ENCODE measurements at places on chromosomes 12 and 14.

DNA sequence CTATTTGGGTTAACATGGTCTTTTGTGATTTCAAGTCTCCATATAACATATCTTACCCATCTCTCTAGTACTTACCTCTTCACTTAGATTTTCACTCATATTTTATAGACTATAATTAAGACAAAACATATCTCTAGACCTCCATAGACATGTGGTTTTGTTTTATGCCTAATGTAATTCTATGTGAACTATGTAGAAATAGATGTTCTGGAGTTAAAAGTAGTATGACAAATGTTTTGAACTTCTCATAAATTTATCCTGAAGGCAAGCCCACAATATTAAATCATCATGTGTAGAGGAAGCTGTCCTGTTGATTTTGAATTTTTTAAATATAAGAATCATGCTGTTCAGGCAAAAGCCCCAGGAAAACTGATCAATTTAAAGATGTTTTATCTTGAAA, 169.2 kb downstream of the SYT1 start:
- DNase-seq, result no peak

- DNase-seq, result no peak
Observed at GRCh38 chr12:12201274-12201758, 65.5 kb downstream of the LRP6 start.

DNA sequence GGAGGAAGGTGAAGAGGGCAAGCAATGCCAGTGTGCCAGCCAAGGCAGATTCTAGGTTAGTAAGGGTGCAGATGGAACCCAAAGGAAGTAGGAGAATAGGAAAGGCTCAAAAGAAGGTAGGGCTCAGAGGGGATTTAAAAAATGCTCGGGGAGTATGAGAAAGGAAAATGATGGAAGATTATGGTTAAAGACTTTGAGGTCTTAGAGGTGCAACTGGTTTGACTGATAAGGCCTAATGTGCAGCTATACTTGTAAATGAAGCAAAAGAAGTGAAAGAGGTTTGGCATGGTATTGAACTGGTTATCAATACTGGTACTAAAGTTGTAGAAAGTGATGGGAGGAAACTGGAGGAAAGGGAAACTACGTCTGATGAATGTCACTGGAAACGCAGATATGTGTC, 94.7 kb downstream of the RPS6KA5 start:
- DNase-seq, result no peak

DNA sequence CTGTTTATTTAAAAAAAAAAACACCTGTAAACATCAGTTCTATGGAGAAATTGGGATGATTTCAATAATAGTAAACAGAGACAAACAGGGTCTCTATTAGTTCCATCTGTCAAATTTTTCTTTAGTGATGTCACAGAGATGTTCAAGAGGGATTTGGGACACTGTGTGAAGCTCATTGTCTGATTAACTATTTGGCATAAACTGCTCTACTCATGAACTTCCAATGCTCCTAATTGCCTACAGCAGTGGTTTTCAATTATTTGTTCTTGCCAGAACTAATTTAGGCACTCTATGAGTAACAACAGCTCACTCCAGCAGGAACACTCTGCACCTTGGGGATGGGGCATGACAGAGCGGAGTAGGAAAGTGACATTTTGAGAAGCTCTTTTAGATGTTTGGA, 250.1 kb upstream of the PRKD1 start:
- no peak for DNase-seq

DNA sequence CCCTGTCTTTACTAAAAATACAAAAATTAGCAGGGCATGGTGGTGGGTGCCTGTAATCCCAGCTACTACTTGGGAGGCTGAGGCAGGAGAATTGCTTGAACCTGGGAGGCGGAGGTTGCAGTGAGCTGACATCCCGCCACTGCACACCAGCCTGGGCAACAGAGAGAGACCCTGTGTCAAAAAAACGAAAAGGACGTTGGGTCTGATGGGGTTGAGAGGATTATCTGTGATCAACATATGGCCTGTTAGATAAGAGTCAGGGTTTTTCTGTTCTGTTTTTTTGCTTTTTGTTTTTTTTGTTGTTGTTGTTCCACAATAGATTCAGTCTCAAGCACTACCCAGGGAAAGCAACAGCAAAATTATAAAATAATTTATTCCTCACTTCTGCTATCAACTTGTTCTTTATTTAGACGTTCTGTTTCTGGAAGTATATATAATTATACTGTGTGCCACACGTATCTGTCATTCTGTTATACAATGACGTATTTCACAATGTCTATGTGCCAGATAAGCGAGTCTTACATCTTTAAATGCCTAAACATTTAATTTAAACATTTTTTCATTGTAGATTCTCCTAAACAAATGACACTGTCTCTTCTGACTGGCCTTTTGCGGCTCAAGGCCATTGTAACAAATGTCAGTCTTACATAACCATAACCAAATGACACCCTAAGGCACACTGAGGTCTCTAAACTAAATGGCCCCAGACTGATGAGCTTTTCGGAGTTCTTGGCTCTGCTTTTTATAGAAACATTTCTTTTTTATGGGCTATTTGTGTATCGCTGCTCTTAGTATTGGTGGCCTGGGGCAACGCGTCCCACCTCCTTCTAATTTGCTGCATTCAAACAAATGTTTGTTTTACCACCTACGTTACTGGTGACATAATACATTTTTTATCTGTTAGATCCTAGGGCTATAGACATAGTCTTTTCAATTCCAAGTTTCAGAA, 7.2 kb upstream of the P2RX4 start:
- DNase-seq, result no peak

- no peak for DNase-seq
Observed at GRCh38 chr12:5587711-5588121, 155.8 kb downstream of the NTF3 start.

DNA sequence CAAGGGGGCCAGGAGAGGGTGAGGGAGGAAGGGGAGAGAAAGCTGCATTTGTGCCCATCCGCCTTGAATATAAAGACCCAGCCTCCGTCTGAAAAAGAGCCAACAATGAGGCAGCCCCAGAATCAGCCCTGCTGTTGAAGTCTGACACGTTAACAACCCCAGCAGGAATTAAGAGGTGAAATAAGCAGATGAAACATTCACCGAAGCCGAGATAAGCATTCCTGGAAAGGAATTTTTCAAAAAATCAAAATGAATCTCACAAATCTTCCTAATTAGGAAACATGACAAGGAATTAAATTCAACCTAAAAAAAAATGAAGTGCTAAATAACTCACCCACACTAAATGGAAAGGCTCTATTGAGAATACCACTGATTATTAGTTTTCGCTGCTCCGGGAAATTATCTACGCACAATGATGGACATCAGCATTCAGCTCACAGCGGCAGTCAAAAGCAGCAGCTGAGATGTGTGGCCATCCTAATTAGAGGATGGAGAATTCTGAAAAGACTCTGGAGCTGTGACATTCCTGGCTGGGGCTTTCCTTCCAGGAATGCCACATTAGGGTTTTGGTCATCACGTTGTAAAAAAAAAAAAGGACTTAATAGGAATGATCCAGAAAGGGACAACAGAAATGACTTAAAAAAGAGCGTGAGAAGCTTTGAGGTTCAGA, 8.2 kb upstream of the PARP11 start:
- no peak for DNase-seq

DNA sequence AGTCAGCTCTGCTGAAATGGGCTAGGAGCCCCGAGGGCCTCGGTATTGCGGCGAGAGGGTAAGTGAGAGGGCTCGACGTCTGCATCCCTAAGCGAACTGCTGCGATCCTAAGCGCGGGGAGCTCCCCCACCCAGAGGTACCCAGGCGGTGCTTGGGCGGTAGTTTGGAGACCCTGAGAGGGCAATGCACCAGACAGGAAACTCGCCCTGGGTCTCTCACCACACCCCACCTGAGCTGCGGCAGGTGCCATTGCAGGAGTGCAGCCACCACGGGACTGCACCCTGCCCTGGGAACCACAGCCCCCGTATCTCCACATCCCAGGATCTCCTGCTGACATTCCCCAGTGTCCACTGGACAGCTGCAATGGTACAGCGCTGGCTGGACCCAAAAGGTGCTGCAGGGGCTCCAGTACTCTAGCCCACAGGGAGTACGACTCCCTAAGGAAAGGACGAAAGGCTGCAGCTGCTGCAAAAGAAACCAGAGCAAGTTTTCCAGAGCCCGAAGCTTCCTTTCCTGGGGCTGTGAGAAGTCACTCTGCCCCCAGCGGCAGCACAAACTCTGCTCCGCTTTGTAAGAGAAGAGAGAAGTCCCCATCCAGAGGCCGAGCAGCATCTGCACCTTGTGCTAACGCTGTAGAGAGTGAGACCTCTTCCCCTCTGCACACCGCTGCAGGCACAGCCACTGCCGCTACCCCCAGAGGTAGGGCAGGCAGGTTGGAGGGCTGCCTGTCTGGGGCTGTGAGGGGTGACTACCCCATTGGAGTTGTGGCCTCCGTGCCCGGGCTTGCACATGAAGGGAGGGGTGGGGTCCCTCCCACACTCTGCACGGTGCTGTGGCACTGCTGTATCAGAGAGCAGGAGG, 31.1 kb upstream of the MON2 start:
- DNase-seq, result peak; percentile 6

DNA sequence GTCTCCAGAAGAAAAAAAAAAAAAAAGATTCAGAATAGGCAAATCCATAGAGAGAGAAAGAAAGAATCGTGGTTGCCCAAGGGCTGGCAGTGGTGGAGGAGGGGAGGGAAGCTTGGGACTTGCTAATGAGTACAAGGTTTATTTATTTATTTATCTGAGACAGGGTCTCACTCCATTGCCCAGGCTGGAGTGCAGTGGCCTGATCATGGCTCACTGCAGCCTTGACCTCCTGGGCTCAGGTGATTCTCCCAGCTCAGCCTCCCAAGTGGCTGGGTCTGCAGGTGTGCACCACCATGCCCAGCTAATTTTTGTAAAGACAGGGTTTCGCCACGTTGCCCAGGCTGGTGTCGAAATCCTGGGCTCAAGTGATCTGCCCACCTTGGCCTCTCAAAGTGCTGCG, 9.7 kb upstream of the TNFRSF1A start:
- no peak for DNase-seq

GRCh38 chr12:91965781-91966180, 179.9 kb downstream of the BTG1 start:
- no peak for DNase-seq

- no peak for DNase-seq
Observed at GRCh38 chr14:56630707-56631106, 51.1 kb downstream of the TMEM260 start.

- DNase-seq, result no peak
Observed at GRCh38 chr14:59343585-59343984, 121.6 kb downstream of the GPR135 start.

DNA sequence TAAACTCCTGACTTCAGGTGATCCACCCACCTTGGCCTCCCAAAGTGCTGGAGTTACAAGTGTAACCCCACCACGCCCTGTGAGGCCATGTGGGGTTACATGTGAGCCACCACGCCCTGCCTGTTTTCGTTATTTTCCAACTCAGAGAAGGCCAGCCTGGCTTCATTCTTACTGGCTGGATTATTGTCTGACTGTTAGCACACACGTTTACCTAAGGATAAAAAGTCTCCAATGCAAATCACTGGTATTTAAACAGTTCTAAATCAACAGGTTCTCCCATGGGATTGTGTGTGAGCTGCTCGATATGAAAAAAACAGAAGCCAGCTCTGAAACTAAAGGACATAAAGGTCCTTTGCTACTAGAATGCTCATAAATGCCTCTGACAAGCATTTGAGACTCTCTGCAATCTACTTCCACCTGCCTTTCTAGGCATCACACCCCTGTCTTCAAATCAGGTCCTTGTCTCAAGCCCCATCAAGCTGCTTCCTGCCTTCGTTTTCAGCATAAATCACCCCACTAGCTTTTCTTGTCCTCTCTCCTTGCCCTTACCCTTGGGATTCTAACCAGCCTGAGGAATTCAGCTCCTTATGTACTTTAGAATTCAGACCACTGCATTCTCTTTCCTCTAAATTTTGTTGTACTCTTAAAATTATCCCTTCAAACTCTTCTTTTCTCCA, 265.0 kb downstream of the DUSP6 start:
- DNase-seq, result no peak

- no peak for DNase-seq
Observed at GRCh38 chr14:39491134-39491571, 58.9 kb upstream of the FBXO33 start.

DNA sequence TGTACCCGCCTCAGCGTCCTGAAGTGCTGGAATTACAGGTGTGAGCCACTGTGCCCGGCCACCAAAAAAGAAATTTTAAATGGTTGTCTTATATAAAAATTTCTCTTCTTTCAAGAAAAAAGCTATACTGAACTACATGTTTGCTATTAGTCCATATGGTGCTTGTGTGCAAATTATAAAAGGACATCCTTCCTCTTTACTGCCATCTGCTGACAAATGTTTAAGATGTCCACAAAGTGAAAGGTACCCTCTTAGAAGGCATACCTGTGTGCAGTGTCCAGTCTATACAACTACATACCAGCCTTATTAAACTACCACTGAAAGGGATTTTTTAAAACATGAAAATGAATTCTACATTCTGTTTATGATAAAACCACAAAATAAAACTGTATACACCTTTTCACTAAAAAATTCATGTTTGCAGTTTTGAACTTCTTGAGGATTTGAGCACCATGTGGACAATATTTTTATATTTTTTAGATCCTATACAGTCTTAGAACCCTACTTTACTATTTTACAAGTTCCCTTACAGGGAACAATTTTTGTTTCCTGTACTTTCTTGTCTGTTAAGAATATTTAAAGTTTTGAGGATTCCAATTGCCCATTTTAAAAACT, 32.8 kb upstream of the TOMM20L start:
- DNase-seq, result no peak

DNA sequence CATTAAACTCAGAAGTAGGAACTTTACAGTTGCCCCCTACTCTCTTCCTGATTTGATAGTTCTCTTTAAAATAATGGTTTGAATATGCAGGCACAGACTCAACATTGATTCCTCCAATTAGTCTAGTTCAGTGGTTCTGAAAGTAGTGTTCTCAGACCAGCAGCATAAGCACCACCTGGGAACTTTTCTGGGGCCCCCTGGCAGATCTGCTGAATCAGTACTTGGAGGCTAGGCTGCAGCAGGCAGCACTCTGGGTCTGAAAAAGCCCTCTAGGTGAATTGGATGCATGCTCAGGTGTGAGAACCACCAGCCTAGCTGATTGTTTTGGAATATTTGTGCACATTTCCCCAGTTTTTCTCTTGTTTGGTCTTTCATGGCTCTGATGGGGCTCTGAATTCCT, 198.6 kb upstream of the NOS1 start:
- no peak for DNase-seq

DNA sequence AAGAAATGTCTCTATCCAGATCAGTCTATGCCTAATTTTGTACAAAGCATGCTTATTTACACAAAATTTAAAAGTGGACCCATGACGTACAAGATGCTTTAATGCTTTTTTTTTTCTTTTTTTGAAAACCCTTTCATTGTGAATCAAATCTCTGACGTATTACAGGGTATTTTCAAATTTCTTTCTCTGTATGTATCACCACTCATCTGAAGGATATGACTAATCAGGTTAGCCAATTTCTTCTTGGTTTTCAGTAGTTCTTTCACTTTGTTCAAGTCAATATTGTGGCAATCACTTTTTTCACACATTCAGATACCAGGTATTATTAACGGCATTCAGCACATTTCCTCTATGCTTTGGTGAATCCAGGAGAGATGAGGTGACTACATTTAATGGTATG, 685.3 kb downstream of the TRHDE start:
- no peak for DNase-seq

GRCh38 chr14:58824106-58824505, 186.3 kb downstream of the DACT1 start:
- DNase-seq, result no peak

GRCh38 chr12:64781280-64782190, 22.3 kb upstream of the GNS start:
- no peak for DNase-seq

GRCh38 chr12:15044471-15044870, 71.6 kb downstream of the PDE6H start:
- no peak for DNase-seq
